Dermis microvascular lymphatic vessel endothelial cell (primary cell): ENCODE measurements at places on chromosomes 1 and 21. TPM values are rescaled to one million over a fixed set of nuclear protein-coding genes. Genes with fewer than 3 reads are reported as not detected.

Gene HPDL
- 1.6 and 1.7 TPM in 2 replicates for total RNA-seq

Gene SLC16A4
- total RNA-seq = 0.13 and 0.25 TPM in 2 replicates

Gene LCA5L
- 0.26 and 0.38 TPM in 2 replicates for total RNA-seq

Gene ADCY10
- total RNA-seq = under 0.01 and 0.13 TPM in 2 replicates

Gene ESPN
- total RNA-seq = 0.90 and 1.3 TPM in 2 replicates

Gene CHML
- 11.3 and 13.6 TPM in 2 replicates for total RNA-seq

Gene L1TD1
- total RNA-seq = not detected in 2 replicates

Gene ATP1A2
- total RNA-seq = not detected in 2 replicates

Gene HSF2BP
- 0.26 and 0.38 TPM in 2 replicates for total RNA-seq

Gene GPR52
- total RNA-seq = 0.26 and 0.63 TPM in 2 replicates

Gene ZZZ3
- 50.6 and 52.5 TPM in 2 replicates for total RNA-seq

Gene DNAJC6
- 3.6 and 5.8 TPM in 2 replicates for total RNA-seq

Gene CFH
- 6.5 and 92.4 TPM in 2 replicates for total RNA-seq

Gene CR1L
- not detected in 2 replicates for total RNA-seq

Gene DNAH14
- total RNA-seq = 3.7 and 4.6 TPM in 2 replicates

Gene LCE1C
- total RNA-seq = not detected in 2 replicates

Gene MAN1C1
- 0.26 and 0.89 TPM in 2 replicates for total RNA-seq
